ENCODE measurements at places on chromosomes 5 and 9.
A peak's percentile ranks its signal among the peaks of the same experiment; 100 is the strongest.

DNA sequence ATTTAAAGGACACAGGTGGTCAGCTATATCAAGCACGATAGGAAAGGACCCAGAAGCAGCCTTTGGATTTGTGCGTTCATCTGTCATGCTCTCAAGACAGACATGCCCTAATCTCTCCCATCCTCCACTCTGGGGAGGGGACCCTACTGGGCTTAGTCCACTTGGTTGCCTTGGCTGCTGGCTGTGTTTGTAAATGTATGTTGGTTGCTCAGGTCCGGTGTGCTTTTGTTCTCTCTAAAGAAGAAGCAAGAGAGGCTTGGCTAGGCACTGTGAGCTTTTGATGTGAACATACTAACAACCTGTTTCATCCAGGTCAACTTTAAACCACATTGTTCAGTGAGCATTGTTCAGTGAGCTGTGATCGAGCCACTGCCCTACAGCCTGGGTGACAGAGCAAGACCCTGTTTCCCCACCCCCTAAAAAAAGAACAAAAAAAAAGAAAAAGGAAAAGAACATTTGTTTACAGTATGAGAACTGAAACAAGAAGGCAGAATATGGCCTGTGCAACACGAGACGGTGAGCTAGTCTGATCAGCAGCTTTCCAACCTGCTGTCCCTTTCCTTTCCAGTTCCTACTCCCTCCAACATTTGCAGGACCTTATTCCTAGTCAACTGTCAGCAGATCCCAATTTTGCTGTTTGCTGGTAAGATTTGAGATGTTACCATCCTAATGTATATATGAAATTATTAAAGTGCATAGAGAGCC, 228.3 kb downstream of the ARHGAP26 start:
- DNase-seq: no peak

DNA sequence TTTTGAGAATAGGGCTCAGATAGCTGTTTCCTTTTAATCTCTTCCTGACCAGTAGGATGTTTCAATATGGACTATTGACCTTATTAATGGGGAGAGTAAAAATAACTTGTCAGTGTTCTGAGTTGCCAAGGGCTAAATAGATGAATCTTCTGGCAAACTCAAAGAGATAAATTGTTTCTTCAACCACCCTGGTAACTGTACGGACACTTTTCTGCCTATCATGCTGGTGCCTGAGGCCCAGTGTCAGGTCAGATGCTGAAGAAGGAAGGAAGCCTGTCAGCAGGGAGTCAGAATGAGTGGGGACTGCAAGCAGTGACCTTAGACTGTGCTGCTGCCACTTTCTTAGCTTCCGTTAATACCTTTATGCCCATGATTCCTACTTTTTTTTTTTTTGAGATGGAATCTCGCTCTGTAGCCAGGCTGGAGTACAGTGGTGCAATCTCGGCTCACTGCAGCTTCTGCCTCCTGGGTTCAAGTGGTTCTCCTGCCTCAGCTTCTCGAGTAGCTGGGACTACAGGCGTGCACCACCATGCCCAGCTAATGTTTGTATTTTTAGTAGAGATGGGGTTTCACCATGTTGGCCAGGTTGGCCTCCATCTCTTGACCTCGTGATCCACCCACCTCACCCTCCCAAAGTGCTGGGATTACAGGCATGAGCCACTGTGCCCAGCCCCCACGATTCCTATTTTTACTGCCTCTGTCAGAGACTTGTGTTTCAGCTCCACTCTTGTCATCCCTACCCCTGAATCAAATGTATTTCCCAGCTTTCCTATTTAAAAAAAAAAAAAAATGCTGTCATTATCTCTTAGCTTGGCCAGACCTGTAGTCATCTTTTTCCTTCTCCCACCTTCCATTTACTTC, 33.7 kb downstream of the TGFBR1 start:
- peak; percentile 17 for DNase-seq

- DNase-seq: no peak
Observed at GRCh38 chr9:108910914-108911313, 23.0 kb downstream of the ELP1 start.

- no peak for DNase-seq
Observed at GRCh38 chr9:115393976-115394775, 276.2 kb upstream of the TNC start.

Measured in suppressor macrophage (primary cell).